ENCODE measurements at places on chromosomes 4 and X.

- peak; percentile 42 for DNase-seq
Observed at GRCh38 chr4:53855581-53856250, 208.7 kb downstream of the CHIC2 start.

GRCh38 chrX:19897091-19897490 lies 9.7 kb upstream of the SH3KBP1 start:
- peak; percentile 63 for DNase-seq

DNA sequence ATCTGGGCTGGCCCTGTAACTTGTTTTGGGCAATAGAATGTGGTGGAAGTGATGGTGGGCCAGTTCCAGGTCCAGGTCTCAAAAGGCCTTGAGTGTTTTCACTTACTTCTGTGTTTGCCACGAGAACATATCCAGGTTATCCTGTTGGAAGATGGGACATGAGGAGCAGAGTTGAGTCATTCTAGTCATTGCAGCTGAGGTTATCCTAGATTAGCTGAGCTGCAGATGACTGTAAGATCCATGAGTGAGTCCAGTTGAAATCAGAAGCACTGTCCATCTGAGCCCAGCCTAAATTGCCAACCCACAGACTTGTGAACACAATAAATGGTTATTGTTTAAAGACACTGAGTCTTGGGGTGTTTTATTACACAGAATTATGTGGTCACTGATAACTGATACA lies 45.3 kb upstream of the RPS6KA3 start:
- no peak for DNase-seq

- DNase-seq = no peak
Observed at GRCh38 chr4:69362351-69362750, 82.1 kb downstream of the UGT2B28 start.

GRCh38 chr4:40003986-40004385 lies 26.3 kb upstream of the PDS5A start:
- peak; percentile 83 for DNase-seq

- DNase-seq = no peak
Observed at GRCh38 chr4:41024556-41025491, 189.5 kb downstream of the APBB2 start.

- no peak for DNase-seq
Observed at GRCh38 chrX:131558562-131558961, 14.7 kb downstream of the OR13H1 start.

DNA sequence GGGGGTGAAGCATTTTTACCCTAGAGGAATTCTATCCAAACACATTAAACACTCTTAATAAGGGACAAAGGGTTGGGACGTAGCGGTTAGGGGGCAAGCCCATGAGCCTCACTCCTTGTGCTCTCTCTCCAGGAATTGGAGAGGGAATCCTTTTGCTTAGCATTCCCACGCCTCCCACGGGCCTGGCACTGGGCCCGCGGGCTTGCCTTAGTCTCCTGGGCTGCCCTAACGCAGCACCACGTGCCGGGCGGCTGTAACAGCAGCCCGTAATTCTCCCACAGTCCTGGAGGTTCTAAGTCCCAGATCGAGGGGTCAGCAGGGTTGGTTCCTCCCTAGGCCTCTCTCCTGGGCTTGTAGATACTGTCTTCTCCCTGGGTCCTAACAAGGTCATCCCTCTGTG lies 67.5 kb downstream of the TBL1X start:
- no peak for DNase-seq

DNA sequence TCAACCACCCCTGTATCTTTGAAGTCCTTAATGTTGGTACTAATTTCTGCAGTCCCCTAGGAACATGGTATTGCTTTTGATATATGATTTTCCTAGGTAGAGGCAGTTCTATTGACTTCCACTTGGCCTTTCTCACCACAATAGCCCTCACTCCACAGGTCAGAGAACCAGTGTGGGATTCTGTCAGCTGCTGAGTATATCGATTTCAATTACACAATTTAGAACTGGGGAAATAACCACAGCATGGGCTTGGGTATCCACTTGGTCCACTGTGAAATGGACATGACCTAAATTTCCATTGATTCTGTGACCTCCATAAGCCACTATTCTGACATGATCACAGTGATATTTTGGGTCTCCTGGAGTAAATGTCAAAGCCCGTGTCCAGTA lies 62.3 kb downstream of the KANTR start:
- no peak for DNase-seq

- DNase-seq = peak; percentile 17
Observed at GRCh38 chr4:80266902-80267380, 477 bp downstream of the FGF5 start.

GRCh38 chrX:103791826-103792485 lies 15.3 kb downstream of the PLP1 start:
- DNase-seq = no peak

GRCh38 chr4:82562564-82562854 lies 721 bp upstream of the TMEM150C start:
- DNase-seq = no peak

DNA sequence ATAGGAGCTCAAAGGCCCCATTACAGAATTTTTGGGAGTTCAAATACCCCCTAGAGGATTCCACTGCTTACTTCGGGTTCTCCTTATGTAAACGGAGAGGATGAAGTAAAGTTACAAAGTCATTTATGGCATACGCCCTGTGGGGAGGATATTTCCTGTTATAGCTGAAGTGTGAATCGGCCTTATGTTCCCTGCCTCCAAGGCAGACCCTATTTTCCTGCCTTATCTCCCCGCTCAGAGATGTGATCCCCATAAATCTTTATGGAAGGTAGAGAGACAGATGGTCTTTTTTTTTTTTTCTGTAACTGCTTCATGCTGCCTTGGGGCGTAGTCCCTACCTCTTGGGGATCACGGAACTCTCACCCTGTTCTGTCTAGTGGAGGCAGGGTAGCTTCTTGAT lies 56.0 kb upstream of the DHX15 start:
- DNase-seq = no peak

DNA sequence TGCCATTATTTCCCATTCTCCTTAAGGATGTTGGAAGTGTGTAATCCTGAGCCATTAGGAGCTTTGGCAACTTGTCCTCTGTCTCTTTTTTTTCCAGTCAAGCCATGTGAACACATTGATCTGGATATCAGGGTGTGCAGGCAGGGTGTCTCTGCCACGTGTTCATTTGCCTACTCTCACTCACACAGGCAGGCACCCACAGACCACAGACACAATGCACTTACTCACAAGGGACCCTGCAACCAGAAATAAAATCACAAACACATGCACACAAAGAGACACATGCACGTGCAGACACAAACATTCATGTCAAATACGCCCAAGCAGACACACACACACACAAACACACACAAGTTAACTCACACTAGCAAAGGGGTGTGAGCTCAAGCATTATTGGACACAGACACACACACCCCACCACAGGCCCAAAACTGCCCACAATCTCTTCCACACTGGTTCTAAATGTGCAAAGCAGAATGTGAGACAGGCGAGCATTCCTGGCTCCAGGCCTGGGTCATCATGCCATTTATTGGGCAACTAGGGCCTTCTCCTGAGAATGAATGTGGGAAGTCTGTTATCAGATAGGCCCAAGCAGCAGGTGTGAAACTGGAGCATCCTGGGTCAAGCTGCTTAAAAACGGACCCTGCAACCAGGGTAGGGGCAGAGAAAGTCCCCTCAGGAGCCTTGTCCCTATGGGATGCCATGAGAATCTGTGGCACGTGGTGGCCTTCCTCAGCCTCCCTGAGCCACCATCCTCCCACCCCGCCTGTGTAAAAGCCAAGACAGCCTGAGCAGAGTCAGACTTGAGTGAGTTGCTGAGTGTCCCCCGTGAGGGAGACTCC lies 63.4 kb downstream of the NBDY start:
- no peak for DNase-seq

GRCh38 chr4:184489771-184490170 lies 15.4 kb upstream of the IRF2 start:
- DNase-seq = no peak

DNA sequence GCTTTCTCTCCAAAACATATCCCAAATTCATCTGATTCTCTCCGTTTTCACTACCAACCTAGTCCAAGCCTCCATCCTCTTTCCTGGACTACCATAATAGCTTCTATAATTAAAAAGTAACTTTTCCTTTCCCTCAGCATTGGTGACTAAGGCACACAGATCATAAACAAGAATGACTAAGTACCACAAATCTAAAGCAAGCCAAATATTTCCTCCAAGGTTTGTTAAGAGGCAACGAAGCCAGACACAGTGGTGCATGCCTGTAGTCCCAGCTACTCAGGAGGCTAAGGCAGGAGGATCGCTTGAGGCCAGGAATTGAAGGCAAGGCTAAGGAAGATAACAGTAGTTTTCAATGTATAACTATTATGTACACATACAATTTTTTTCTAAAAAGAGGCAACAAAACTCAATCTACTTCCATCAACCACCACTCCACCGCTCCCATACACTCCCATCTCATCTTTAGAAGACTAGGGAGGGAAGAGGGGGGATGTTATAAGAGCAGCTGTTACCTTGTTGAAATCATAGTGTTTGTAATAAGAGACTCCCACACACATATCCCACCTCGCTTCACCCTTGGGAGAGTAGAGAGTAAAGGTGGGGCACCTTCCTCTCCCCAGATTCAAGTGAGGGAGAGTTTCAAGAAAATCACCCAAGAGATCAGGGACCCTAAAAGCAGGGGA lies 4.2 kb upstream of the JCHAIN start:
- no peak for DNase-seq

DNA sequence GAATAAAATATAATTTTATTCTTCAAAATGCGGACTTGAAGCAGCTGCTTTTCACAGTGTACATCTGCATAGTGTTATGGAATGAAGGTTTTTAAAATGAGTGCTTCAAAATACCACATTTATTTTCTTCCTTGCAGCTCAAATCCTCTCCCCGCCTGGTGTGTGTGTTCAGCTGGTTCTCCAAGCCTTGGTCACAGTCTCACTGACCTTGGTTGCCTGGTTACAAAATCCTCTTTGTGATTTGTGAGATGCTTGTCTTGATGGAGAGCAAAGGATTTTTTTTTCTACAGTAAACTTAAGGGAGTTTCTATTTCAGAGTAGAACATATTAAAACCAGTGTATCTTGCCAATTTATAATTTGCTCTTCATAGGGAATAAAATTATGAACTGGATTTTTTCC lies 139.2 kb downstream of the PCDH18 start:
- DNase-seq = no peak

- no peak for DNase-seq
Observed at GRCh38 chrX:44291468-44292092, 51.9 kb downstream of the EFHC2 start.

DNA sequence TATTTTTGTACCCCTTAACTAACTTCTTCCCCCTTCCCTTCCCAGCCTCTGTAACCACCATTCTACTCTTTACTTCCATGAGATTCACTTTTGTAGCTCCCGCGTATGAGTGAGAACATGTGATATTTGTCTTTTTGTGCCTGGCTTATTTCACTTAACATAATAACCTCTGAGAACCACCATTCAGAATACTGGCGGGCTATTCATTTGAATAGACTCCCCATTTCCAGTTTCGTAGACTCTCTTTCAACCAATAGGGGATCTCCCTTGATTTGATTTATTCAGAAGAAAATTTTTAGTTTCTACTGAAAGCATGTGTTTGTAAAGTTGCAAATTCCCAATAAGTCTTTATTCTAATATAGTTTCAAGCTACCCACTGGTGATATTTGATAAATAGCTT lies 117.2 kb downstream of the GATB start:
- DNase-seq = no peak

DNA sequence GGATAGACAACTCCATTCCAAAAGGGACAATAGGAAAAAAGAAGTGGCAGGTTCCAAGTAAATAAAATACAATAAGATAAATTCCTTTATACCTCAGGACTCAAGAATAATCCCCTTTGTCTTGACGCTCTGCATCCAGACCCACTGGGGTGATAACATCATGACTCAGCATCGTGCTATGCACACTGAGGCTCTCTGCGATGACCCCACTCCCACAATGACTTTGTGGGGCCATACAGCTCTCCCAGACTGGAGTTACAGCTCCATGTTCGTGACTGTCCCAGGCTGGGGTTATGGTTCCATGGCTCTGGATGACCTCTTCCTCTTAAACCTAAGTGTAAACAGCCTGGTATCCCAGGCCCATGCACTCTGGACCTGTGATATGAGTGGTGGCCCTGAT lies 254.5 kb upstream of the ADGRL3 start:
- no peak for DNase-seq

- DNase-seq = no peak
Observed at GRCh38 chr4:127829014-127829413, 46.9 kb downstream of the HSPA4L start.

- DNase-seq = no peak
Observed at GRCh38 chr4:119315036-119315435, 6.9 kb downstream of the FABP2 start.
